ENCODE measurements at places on chromosomes 1 and 21.

DNA sequence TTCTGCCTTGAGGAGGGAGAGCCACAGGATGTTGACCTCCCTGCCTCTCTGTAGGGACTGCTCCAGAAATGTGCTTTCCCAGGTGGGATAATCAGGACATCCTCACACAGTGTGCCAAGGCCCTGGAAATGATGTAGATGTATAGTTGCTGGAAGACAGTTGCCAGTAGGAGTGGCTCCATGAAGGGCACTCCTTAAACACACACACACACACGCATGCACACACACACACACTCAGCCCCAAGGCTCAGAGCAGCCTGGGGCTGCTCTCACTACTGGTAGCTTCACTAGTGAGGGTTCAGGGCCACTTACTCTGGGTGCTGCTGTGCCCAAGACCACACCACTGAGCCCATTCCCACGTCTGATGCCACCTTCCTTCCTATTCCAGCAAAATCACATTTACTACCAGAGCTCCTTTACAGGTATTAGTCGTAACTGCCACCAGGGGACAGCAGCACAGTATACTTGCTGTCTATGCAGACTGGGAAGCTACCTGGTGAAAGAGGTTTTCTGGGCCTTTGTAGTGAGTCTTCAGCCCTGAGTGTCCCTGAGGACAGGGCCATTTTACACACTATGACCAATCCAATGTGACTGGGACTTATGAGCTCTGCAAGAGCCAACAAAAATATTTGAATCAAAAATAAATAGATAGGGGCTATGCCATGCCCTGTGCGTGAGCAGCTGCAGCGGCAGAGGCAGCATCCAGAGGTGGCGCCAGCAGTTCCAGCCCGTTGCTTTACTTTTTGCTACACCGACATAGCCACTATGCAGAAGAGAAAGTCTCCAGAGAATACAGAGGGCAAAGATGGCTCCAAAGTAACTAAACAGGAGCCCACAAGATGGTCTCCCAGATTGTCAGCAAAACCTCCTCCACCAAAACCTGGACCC is 15.0 kb downstream of the CRNN start:
- no peak for DNase-seq

DNA sequence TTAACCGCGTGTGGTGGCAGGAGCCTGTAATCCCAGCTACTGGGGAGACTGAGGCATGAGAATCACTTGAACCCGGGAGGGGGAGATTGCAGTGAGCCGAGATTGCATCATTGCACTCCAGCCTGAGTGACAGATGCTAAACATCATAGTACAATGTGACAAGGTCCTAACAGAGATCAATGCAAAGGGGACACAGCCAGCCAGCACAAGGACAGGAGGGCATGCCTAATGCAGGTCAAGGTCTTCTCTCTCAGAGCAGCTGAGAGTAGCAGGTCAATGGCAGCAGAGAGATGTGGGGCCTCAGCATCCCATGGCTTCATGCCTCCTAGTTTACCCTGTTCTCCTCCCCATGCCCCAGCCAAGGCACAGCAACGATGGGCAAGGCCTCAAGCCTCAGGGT is 3.0 kb upstream of the SMIM11 start:
- no peak for DNase-seq

DNA sequence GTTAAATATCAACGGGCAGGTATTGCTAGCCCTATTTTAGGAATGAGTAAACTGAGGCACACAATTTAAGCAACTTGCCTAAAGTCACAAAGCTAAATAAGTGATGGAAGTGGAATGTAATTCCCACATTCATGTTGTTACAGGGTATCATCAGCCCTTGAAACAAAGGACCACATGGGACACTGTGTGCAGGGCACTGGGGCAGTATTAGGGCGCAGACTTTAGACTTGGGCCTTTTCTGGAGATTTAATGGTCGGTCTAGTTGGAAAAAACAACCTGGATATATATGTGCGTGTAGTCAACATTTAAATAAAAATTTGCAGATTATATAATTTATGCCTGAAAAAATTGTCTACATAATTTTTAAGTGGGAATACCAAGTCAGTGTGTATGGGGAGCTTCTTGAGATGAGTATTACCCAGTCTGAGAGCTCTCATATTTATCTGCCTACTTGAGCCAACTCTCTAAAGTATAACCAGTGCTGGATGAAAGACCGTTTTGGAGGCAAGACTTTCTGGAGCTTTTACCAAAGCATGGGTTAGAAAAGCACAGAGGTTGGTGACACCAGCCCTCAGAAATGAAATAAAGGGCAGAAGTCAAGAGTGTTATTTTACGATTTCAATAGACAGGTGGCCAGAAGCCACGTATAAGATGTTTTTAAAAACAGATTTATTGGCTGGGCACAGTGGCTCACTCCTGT is 1.6 kb downstream of the KDM1A start:
- DNase-seq, result no peak

GRCh38 chr1:111886741-111887140 is 102.7 kb downstream of the KCND3 start:
- DNase-seq, result no peak

DNA sequence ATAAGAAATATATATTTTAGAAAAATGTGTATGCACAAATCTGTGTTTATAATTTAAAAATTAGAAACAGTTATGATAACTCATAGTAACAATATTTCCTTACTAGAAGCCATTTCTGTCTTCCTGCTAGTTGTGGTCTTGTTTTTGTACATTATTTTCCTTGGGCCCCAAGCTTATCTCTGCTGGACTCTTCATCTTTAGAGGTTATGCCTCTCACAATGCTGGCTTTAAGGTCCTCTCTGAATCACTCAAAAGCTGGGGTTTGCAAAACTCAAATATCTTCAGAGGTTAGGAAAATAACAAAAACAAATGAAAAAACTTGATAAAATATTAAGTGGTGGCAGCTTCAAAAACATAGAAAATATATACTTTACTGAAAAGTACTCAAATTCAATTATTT is 133.8 kb downstream of the PTPRC start:
- DNase-seq, result no peak

GRCh38 chr21:26124421-26124833 is 46.1 kb downstream of the APP start:
- DNase-seq, result no peak

DNA sequence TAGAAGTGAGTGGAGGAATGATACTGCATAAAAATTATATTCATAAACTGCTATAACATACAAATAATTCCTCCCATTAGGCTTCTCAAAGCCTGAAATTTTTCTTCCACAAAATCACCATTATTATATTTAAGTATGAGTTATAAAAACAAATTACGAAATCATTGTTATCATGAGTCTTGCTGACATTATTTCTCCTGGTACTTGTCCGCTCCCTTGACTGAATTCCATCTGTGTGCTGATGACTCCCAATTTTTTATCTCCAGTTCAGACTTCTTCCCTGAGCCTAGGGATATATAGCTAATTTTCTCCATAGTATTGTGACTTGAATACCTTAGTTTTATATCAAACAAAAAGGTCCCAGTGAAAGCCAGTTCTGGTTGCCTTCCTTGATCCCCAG is 268.2 kb downstream of the HMCN1 start:
- DNase-seq, result no peak

DNA sequence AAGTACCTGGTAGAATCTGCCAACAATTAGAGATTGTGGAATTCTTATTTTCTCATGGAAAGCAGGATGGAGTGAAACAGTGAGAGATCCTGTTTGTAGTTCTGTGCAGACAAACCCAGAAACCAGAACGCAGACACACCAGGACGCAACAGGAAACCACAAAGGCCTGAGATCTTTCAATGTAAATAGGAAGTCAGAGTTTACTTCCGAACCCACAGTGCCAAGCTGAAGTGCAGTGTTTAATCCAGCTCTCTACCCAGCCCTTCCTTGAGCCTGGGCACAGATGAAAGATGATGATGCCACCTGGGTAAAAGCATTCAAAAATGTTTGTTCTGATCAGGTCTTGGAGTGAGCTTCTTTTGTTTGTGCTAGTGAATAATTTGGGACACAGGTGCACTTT is 244.2 kb upstream of the HOOK1 start:
- DNase-seq, result no peak

- no peak for DNase-seq
These were observed 6.4 kb downstream of the SNRPE start for GRCh38 chr1:203867802-203868201.

- no peak for DNase-seq
These were observed 23.4 kb downstream of the NFASC start for GRCh38 chr1:204894031-204894430.

- DNase-seq, result no peak
These were observed 35.8 kb upstream of the PRSS38 start for GRCh38 chr1:227779685-227780084.

GRCh38 chr1:207026104-207026534 is 6.4 kb downstream of the C1orf116 start:
- no peak for DNase-seq

DNA sequence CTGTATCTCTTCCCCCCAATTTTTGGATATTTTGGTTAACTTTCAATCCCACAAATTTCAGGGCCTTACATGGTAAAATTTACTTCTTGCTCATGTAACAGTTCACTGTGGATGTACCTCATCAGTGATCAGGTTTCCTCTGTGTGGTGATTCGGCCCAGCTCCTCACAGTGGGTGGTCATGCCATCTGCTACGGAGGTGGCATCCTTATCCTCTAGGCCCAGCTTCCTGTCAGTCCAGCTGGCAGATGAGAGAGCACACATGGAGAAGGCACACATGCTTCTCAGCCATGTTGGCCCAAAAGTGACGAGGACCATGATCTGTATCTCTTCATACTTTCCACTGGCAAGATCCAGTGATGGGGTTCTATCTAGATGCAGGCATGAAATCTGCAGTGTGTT is 27.2 kb downstream of the PCBP3 start:
- no peak for DNase-seq

DNA sequence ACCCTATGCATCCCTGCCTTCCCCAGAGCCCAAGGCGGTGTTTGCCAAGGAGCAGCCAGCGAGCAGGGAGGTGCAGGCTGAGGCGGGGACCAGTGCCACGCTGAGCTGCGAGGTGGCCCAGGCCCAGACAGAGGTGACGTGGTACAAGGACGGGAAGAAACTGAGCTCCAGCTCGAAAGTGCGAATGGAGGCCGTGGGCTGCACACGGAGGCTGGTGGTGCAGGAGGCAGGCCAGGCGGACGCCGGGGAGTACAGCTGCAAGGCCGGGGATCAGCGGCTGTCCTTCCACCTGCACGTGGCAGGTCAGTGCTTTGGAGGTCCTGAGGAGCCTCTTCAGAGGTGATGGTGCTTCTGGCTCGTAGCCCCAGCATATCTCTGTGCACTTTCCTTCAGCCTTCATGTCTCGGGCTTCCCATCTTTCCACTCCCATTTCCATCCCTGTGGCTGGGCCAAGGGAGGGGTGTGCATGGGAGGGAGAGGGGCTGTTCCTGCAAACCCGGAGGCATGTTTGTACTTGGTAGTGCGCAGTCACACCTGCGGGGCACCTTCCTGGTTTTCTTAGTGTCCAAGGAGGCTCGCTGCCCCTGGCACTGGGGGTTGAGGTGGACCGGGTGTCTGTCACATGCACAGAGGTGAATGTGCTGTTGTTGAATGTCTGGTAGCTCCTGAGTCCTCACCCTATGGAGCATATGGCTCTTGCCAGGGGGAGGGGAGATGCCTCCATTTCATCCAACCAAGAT is 56.4 kb downstream of the OBSCN start:
- DNase-seq, result no peak

DNA sequence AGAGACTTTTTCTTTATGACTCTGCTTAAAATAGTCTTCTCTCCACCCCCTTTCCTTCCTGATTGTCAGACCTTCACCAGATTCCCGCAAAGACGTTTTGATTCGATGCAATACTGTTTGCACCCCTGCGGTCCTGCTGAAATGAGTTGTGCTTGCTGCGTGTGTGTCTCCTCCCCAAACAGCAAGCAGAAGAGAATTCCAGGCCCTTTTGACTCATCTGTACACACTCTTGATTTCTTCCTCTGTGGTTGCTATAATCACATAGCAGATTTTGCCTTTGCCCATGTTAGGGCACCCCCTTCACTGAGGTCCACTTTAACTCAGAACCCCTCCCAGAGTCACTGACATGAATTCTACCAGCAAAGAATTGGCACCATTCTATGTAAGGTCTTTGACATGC is 136.5 kb downstream of the ZZZ3 start:
- DNase-seq, result no peak

- DNase-seq, result no peak
These were observed 69.3 kb downstream of the KCTD3 start for GRCh38 chr1:215636258-215636965.

DNA sequence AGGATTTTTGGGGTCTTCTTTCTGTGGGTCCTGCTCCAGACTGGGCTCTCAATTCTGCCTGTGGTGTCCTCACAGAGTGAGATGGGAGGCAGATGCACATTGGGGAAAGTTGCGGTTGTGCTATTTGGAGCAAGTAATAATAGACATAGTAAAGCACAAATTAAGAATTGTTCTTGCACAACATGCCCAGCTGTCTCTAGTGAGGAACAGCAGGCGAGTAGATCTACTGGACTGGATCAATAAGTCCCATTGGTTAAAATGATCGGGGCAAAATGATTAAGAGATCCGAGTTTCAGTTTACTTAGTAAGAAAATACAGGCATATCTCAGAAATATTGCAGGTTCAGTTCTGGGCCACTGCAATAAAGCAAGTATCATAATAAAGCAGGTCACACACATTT is 448.3 kb upstream of the PROX1 start:
- DNase-seq, result no peak

DNA sequence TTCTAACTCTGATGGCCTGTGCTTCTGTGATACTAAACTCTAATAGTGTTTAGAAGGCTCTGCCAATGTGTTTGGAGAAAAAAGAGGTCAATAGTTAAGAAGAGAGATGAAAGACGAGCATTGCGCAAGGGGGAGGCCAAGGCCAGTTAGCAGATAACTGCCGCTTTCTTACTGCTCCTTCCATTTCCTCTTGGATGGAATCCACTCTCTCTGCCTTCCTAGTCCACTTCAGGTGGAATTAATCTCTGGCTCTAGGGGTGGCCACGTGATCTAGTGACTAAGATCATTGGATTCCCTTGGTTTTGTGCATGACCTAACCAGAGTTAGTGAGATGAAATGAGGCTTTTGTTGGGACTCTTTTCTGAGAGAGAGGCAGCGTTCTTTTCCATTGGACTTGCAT is 148.3 kb downstream of the ACTL8 start:
- no peak for DNase-seq

GRCh38 chr1:2345297-2346075 is 45.9 kb downstream of the MORN1 start:
- no peak for DNase-seq

GRCh38 chr1:204443871-204444581 is 32.4 kb upstream of the PPP1R15B start:
- no peak for DNase-seq

GRCh38 chr21:37231671-37232070 is 35.5 kb downstream of the VPS26C start:
- DNase-seq, result no peak

GRCh38 chr1:7539769-7540175 is 231.3 kb upstream of the VAMP3 start:
- DNase-seq, result no peak

DNA sequence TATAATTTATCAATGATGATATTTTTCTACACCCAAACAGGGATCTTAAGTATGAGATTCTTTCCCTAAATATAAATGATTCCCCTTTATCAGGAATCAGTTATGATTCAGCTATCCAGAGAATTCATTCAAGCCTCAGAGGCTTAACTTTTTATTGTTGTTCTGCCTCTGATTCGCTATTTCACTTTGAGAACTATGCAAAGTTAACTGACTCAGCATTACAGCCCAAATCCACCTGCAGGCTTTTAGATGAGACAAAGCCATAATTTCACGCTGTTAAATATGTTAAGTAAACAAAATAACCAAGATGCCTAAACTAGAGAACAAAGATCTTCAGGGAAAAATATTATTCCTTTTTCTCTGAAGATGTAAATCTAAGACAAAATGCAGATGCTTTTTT is 8.5 kb downstream of the SCYL3 start:
- no peak for DNase-seq

Measured in stimulated activated CD8-positive, alpha-beta memory T cell treated with anti-CD3 and anti-CD28 coated beads, Interleukin-4, amount 100 ng/mL, for 1 hour (primary cell).